ENCODE measurements at places on chromosomes 7 and 10.

DNA sequence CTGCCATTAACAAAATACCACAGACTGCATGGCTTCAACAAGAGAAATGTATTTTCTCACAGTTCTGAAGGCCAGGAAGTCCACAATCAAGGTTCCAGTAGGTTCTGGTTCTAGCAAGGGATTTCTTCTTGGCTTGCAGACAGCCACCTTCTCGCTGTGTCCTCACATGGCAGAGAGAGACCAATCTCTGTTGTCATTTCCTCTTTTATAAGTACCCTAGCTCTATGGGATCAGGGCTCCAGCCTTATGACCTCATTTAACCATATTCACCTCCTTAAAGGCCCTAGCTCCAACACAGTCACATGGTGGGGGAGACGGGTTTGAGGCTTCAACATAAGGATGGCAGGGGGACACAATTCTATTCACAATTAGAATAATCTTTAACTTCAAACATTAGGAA is 23.6 kb downstream of the ABI1 start:
- DNase-seq: no peak

DNA sequence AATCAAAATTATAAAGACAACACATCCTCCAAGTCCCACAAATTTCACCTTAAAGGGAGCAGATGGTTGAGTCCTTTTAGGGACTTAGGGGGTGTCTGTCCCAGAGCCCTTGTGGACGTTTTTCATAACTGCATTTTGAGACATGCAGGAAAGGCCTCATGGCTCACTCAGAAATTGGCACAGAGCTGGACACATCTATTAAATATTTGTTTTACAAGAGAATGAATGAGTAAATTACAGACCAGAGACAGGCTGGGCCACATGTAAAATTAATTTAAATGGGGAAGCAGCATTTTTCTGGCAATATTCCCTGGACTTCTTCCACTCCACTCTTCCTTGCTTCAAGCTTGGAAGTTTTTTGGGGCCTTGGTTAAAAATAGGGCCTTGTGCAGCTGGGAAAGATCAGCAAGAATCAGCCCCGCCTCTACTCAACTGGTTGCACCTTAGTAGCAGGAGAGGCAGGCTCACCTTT is 20.0 kb downstream of the LAMB1 start:
- DNase-seq: no peak

DNA sequence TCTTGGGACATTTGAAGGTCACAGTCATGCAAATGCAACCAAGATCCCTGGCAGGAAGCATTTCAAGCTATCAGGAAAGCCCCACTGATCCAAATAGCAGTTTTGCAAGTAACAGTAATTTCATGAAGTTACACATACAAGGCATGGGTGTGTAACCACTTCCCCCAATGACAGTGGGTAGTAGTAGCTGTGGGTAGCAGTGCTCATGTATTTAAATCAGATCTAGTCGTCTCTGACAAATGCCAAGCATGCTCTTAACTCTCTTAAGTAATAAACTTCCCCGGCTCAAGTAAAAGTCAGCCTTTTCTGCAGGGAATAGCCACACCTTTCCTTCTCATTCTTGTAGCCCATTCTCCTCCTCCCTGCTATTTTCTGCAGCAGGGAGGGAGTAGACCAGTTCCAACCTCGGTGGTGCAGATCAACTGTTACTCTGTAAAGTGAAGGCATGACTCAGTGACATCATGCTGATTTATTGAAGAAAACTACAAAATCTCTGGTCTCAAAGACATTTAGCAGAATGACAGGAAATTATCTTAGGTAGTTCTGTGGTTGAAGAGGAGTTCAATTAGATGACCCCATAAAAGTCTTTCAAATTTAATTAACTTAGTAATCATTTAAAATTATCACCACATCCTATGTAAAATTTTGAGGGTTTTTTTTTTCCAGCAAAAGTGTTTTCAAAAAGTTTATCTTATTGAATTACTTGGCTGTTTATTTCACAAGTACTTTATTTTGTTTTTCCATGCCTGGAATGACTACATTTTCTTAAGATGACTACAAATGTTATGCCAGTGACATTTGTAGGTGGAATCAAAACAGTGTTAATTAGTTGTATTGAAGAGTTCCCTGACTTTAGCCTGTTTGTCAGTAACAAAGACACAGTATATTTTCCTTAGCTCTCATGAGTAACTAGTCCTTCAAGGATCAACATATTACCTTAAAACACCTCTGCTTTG is 568.3 kb downstream of the INHBA start:
- no peak for DNase-seq

- no peak for DNase-seq
These were observed 51.9 kb downstream of the IKZF1 start for GRCh38 chr7:50356212-50356944.

- DNase-seq: no peak
These were observed 1.4 kb upstream of the TRIM8 start for GRCh38 chr10:102642736-102643335.

DNA sequence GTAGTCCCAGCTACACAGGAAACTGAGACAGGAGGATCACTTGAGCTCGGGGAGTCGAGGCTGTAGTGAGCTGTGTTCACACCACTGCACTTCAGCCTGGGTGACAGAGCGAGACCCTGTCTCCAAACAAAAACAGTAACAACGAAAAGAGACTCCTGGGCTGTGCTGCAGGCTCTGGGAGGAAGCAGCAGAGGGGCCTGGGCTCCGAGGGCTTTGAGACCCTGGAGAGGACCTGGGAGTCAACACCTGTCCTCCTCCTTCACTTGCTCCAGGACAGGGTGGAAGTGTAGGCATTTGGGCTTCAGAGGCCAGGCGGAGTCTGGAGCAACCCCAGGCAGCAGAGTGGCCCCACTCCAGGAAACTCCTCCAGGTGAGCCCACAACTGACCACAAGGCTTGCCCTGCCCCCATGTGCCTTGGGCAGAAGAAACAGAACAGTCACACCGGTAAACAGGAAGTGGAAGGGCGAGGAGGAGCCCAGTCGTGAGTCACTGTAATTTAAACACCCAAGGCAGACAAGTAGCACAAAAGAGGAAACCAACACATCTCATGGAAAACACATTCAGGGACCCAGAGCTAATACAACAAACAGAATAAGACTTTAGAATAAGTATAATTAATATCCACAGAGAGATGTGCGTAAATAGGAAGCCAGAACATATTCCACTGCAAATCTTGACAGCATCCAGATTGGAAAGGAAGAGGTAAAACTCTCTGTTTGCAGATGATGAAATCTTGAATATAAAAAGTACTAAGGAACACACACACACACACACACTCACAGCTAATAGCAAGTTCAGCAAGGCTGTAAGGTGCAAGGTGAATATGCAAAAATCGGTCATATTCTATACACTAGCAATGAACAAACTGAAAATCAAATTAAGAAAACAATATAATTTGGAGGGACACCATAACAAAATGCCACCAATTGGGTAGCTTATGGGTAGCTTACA is 20.5 kb upstream of the RASGEF1A start:
- no peak for DNase-seq

DNA sequence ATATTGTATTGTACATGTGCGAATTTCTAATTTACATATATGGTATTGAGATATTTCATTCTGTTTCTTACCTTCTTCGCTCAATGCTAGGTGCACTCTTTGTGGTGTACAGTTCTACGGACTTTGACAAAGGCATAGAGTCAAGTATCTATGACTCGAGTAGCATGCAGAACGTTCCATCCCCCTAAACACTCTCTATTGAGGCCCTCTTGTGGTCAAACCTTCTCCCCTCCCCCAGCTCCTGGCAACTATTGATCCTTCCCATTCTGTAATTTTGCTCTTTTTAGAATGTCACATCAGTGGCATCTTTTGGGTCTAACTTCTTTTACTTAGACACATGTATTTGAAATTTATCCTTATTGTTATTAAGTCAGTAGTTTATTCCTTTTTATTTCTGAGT is 30.7 kb upstream of the GDF10 start:
- DNase-seq: no peak

DNA sequence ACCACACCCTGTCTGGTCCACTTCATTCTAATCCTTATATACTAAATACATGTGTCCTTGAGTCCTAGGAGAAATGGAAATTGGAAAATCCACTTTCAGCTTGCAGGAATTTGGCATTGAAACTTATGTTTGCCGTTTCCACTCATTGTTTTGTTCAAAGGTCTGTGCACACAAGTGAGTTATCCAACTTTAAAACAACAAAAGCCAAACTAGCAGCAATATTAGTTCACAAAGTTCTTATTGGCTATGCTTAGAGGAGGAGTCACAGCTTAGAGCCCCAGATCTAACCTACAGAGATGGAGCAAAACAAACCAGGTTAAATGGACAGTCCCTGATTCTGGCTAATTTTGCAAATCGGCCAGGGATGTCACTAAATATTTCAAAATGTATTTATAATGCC is 44.6 kb upstream of the AFAP1L2 start:
- DNase-seq: no peak

- DNase-seq: no peak
These were observed 58.7 kb upstream of the PRPS1L1 start for GRCh38 chr7:18086165-18087025.

- no peak for DNase-seq
These were observed 1.8 kb downstream of the STARD3NL start for GRCh38 chr7:38179776-38180226.

DNA sequence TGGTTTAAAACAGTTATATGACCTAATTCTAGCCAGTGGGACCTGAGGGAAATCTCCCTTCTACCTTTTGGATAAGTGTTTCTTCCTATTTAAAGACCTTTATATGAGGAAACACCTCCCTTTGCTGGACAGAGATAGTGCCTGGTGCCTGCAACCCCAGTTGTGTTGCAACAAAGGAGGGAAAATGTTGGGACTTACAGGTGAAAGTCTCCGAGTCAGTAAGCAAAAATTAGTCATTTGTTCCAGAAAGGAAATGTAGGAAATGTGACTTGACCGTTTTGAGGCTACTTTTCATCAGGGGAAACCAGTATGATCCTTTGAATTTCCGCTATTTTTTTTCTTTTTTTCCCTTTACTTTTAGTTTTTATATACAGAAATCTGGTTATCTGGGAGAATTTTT is 165.5 kb downstream of the DKK1 start:
- no peak for DNase-seq

DNA sequence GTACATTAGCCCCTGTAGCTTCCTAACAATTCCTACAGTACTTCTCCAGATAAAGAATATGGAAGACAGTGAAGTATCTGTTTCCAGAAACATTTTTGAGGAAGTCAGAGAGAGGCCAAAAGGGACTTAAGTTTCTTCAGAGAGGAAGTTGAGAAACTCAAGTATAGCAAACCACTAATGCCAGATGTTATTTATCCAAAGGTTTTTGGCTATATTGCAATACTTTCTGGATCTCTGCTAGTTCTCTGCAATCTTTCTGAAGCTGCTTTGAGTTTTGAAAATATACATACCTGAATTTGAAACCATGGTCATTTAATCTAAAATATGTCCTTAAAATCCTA is 64.7 kb downstream of the BICC1 start:
- peak; percentile 18 for DNase-seq

- no peak for DNase-seq
These were observed 111.9 kb upstream of the LANCL2 start for GRCh38 chr7:55253188-55253587.

GRCh38 chr10:32095116-32095733 is 39.0 kb upstream of the KIF5B start:
- no peak for DNase-seq

DNA sequence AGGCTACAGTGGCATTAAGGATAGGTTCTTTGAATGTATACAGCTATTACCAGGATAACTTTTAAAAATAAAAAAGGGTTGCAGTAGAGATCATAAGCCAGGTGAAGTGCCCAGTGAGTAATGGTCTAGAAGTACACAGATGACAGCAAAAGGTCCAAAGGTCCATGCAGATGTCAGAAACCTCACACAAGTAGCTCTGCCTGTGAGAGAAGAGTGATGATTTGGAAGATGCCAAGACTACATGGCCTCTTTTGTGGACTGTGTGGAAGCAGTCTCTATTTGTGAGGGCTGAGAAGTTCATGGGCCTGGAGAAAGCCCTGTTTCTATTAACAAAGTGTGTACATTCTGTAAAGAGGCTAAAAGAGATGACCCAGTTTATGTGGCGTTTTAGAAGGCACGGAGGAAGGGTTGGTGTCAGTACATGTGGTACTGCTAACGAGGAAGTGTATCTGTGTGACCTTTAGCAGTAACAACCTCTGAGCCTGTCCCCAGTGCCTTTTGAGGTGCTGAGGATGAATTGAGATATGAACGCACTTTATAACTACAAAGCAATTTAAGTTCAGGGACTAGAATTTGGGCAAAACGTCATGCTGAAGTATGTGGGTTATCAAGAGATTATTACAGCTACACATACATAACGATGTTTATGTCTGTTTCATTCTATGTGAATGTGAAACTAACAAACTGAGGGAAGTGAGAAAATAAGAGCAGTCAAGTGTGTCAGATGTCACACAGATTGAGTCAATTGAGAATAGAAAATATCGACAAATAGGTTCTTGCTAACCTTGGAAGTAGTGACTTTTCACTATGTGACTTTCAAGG is 7.6 kb downstream of the CYCS start:
- no peak for DNase-seq

GRCh38 chr7:28784171-28784902 is 173.8 kb downstream of the TRIL start:
- no peak for DNase-seq

GRCh38 chr10:113171662-113172061 is 221.6 kb downstream of the TCF7L2 start:
- no peak for DNase-seq

GRCh38 chr7:102450242-102450641 is 14.4 kb downstream of the ALKBH4 start:
- DNase-seq: no peak

- DNase-seq: no peak
These were observed 81.8 kb upstream of the CAV2 start for GRCh38 chr7:116417593-116418345.

GRCh38 chr7:50312250-50313162 is 8.0 kb downstream of the IKZF1 start:
- no peak for DNase-seq

DNA sequence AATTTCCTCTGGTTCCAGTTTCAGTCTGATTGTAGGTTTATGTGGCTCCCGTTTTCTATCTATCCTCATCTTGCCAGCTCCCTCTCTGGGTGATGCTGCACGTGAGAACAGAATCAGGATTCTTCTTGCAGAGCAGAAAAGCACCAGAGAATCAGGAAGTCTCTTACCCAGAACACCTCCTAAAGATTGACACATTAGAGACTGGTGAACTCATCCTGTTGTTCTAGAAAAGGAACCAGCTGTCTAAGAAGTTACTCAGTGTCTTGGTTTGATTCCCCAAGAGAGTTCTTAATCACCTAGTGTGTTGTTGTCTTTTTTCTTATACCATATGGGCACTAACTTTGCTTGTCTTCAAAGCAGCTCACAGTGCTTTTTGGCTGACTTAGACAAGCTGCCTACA is 152.4 kb downstream of the DGKI start:
- no peak for DNase-seq

GRCh38 chr10:98209441-98209840 is 58.6 kb downstream of the LOXL4 start:
- DNase-seq: no peak

- DNase-seq: no peak
These were observed 427.0 kb downstream of the PHTF2 start for GRCh38 chr7:78225534-78225933.

- DNase-seq: no peak
These were observed 445.3 kb downstream of the HTR7 start for GRCh38 chr10:90412582-90412981.

- no peak for DNase-seq
These were observed 2.8 kb upstream of the WAPL start for GRCh38 chr10:86524225-86524962.

All from brain pericyte (primary cell).